NCI-H226 (cell line): ENCODE measurements at places on chromosomes 13 and 19.

GRCh38 chr13:111661052-111661451 is 340.6 kb downstream of the TEX29 start:
- DNase-seq, result no peak

GRCh38 chr13:36126491-36126890 is 4.7 kb downstream of the DCLK1 start:
- DNase-seq, result no peak

- no peak for DNase-seq
These were observed 71.2 kb upstream of the STK24 start for GRCh38 chr13:98648141-98648540.

DNA sequence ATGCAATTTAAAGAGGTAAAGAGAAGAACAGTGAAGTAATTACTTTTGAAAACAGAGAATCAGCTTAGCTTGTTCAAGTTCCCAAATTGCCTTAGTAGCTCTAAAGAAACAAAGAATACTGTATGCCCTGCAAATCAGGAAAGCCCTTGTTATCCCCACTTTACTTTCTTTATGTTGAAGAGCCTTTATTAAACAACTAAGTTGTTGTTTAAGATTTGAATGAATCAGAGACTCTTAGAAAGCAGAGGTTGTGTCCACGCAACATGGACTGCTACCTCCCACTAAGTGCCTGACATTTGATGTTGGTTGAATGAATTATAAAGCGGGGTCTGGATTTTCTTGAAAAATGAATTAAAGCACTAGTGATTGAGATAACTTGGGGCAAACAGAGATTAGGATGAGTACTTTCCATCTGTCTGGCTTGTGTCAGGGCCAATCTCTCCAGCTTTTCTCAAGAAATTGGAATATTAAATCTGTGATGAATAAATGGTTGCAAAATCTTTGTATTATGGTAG is 214.7 kb downstream of the POSTN start:
- DNase-seq, result no peak

GRCh38 chr19:33569821-33570220 is 48.2 kb upstream of the PEPD start:
- DNase-seq, result no peak

DNA sequence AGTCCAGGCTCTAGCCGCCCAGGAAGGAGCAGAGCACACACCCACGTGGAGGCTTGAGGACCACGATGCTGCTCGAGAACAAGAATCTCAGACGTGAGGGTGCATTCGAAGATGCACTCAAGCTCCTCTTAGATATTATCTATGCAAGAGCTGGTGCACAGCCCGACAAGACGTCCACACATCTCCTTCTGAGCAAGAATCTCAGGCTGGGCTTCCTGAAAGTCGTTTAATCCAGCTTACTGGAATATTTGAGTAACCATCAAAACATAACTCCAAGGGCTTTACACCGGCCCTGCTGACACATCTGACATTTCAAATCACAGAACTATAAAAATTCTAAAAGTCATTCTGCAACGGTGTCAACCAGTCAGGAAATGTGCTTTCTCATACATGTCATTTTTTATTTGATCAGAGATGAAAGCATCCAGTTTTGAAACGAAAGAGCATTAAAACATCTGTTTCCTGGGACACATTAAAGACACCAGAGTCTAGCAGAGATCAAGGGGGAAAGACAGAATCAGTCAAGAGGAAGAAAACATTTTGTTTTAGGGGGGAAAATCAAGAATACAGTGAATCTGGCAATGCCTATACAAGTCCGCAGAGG is 177.7 kb upstream of the IRS2 start:
- no peak for DNase-seq

DNA sequence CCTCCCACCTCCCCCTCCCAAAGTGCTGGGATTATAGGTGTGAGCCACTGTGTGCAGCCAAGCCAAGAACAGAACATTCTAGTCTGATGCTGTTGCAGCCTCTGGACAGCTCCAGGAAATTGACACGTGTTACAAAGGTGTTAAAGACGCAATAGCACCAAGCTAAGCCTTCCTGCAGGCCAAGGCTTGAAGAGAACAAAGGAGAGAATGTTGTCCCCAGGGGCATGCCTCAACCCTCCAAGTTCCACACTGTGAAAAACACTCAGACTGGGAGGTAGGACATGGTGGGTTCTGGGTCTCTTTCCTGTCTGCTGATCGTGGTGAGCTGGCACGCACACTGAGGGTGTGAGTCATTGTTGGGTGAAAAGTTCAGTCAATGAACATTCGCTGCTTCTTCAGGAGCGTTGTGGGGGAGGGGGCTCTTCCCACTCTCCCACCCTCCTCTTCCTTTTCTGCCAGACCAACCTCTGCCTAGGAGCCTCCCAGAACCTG is 5.3 kb upstream of the PTPRS start:
- DNase-seq, result peak; percentile 57

DNA sequence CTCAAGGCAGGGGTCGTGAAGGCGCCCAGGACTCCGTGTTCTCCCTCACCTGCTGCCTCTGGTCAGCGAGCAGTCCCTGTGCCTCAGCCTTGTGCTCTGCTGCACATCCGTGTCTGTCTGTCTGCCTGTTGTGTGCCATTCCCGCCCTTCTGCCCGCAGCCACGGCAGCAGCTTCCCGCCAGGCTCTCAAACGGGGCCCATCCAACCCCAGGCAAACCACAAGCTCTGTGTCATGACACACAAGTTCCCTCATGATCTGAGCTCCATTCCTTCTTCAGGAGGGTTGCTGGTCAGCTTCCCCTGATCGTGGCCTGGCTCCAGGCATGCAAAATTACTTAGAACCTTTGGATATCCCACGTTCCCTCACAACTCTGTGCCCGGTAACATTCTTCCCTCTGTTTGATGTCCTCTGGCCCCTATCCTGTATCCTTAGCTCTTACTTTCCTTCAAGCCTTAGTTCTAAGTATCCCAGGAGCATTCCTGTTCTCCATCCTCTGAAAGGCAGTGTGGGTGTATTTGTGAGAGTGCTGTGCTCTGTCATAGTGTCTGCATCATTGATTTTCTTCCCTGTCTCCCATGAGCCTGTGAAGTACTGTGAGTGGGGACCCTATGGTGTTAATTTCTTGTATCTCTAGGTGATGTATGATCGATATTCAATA is 3.2 kb downstream of the GPR183 start:
- no peak for DNase-seq

DNA sequence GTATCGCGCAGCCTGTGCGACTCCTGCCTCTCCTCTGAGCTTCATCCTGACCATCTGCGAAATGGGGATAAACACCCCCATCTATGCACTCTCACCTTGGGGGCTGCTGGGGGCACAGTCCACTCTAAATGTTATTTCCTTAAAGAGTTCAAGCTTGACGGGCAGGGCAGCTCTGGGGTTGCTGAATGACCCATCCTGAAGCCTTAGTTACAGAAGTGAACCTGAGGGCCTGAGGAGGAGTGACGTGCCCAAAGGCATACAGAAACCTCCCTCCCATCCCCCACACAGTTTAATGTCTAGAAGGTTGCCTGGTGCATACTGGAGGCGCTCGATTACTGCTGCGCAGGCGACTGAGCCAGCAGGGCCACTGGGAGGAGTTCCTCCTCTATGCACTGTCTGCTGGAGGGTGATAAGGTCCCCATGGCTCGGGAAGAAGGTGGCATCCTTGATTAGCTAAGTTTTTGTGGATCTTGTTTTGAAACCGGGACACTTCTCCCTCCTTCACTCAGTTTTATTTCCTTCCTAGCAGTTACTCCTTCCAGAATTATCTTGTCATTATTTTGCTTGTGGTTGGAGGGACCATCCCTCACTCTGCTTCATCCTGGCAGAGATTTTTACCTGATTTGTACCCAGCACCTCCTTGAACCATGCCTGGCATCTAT is 572 bp upstream of the FKBP8 start:
- DNase-seq, result no peak

GRCh38 chr13:110469597-110469996 is 91.9 kb downstream of the RAB20 start:
- no peak for DNase-seq

DNA sequence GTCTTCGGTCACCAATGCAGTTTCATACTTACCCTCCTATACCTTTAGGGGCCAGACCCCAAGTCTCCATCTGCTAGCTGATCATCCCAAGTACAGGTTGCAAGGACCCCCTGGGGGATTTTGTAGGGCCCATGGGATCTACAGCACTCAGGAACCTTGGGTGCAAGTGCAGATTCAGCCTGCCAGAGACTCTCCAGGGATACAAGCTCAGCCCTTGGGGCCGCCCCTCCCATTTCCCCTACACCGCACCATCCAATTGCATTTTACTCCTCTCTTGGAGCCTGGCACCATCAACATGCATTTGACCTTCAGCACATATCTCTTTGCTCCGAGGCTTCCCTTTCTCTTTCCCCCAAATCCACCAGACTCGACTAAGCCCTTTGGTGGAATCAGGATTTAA is 154.7 kb upstream of the ZNF536 start:
- DNase-seq, result no peak

- DNase-seq, result no peak
These were observed 14.7 kb downstream of the UBAC2 start for GRCh38 chr13:99215184-99215830.

DNA sequence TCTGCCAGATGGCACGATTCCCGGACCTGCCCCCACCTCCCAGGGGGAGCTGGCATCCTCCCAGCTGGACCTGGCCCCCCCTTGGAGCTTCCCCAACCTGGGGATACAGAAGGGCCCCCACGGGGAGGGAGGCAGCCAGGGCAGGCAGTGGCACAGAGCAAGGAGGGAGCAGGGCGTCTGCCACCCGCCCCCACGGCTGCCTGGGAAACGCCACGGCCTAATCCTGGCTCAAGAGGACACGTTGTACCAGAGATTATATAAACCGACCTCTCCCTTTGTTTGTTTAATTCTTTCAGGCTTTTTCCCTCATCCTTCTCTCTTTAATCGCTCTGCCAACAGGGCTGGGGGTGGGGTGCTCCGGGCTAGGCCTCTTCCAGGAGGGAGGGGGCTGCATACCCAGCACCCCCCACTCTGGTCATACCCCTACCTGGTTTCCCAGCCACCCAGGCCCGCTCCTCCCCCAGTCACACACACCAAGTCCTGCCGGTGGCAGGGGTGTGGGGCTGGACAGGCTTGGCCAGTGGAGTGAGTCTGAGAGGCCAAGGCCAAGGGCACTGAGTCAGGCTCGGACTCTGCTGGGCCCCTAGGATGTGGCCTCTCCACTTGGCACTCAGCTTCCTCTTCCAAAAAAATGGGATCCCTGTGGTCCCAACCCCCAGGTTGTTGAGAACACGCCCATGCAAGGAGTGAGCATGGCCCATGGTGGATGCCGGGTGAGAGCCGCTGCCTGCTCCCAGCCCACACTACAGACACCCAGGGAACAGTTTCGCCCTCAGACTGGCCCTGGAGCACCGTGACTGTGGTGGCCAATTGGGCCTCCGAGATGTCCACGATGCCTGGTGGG is 29.5 kb upstream of the NFIC start:
- no peak for DNase-seq

DNA sequence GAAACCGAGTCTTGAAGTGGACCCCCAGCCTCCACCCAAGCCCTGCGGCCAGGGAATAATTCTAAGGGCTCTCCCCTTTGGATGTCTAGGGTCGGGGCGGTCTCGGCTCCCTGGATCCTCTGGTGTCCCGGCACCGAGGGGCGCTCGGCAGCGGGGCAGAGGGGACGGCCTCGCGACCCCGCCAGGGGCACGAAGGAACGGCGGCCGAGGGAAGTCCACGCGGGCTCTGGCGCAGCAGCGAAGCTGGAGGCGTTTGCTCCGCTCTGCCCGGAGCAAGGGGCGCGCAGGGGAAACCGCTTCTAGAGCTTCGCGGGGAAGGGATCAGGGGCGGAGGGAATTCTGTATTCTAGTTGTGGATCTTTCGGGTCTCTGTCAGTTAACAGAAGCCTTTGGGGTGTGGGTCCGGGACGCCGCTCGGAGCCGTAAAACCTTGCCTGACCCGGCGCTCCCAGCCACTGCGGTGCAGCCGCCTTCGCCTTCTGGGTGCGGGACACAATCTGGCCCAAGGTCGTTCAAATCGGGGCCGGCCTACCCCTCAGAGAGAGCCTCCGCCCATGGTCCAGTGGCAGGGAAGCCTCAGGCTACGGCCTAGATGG is 118.2 kb downstream of the KCNRG start:
- no peak for DNase-seq

DNA sequence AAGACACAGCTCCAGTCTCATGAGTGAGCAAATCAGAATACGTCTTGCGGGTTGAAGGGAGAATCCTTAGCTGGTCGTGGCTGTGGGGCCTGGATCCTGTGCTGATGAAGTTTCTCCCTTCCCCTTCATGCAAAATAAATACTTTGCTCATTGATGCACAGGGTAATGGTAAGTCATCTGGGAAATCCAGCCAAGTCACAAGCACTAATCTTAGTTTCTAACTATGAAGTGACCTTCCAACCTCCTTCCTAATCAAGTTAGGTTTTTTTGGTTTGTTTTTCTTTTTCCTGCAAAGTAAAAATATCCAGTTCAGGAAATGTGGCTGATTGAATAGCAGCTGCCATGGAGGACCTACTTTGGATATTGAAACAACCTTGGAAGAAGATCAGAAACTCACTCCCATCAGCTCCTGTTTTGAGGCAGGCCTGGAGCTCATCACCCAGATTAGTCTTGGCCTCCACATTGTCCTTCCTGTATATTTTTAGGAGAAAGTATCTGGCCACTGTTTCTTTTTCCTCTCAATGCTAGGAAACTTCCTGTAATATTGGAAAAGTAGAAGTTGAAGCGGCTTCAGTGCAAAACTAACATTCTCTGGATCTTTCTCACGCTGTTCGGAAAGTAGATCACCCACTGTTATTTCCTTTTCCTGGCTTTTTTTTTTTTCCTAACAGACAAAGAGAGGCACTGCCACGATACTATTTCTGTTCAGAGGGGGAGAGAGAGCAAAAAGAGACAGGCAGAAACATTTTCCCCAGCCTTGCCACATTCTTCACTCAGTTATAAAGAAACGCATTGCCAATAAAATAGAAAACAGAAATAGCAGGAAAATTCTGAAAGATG is 12.3 kb upstream of the ARL11 start:
- no peak for DNase-seq

DNA sequence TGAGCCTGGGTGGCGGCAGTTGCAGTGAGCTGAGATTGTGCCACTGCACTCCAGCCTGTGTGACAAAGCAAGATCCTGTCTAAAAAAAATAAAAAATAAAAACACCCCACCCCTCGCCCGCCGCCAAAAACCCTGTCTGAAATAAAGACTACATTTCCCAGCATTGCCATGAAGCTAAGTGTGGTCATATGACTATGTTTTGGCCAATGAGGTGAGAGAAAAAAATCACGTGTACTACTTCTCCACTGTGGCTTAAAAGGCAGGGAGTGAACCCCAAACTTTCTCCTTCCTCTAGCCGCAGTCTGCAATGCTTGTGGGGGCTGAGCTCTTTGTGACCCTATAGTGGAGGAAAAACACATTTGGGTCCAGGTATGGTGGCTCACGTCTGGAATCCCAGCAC is 54.9 kb downstream of the COLGALT1 start:
- no peak for DNase-seq

GRCh38 chr19:47152632-47153031 is 22.0 kb downstream of the SAE1 start:
- DNase-seq, result no peak

GRCh38 chr13:101489643-101490405 is 37.3 kb downstream of the ITGBL1 start:
- DNase-seq, result no peak

GRCh38 chr19:5804516-5805461 is at the start of gene NRTN:
NRTN (plus strand) TSS chr19:5805067; CDS start chr19:5824166, 19,099 bp downstream.
- DNase-seq, result no peak

- DNase-seq, result no peak
These were observed 14.0 kb downstream of the ZC3H4 start for GRCh38 chr19:47099576-47100050.

- no peak for DNase-seq
These were observed 15.5 kb downstream of the KASH5 start for GRCh38 chr19:49403404-49404187.

GRCh38 chr13:102968572-102969228 is 97.5 kb downstream of the SLC10A2 start:
- DNase-seq, result no peak

- no peak for DNase-seq
These were observed 13.7 kb downstream of the PPFIA3 start for GRCh38 chr19:49132974-49133609.
